ENCODE measurements at places on chromosomes 7 and 10. TPM values are rescaled to one million over a fixed set of nuclear protein-coding genes. Genes with fewer than 3 reads are reported as not detected.

Gene STEAP1
- 27.6 TPM for total RNA-seq

Gene OPALIN
- not detected for total RNA-seq

Gene PIP
- total RNA-seq: not detected

Gene PPP1R17
- total RNA-seq: not detected

Gene STAG3
- total RNA-seq: 0.17 TPM

Gene FOXP2
- total RNA-seq: 11.4 TPM

Gene GARIN1A
- total RNA-seq: 0.14 TPM

Gene HOXA2
- total RNA-seq: 0.33 TPM

Gene CNPY1
- total RNA-seq: not detected

Gene PLAU
- total RNA-seq: 13.4 TPM

Gene EPHB4
- 590 TPM for total RNA-seq

Gene AS3MT
- 2.0 TPM for total RNA-seq

Gene SUN1
- 302 TPM for total RNA-seq

Gene MLXIPL
- total RNA-seq: not detected

Gene CYP26C1
- total RNA-seq: 1.9 TPM

Gene NPTX2
- 18.5 TPM for total RNA-seq

Gene WNT8B
- total RNA-seq: not detected

Gene AGAP4
- 2.8 TPM for total RNA-seq

Gene ZNF777
- total RNA-seq: 8.5 TPM

Gene NEUROD6
- not detected for total RNA-seq

Gene OLAH
- 0.33 TPM for total RNA-seq

Gene CPEB3
- total RNA-seq: 1.7 TPM

Gene PDIA4
- total RNA-seq: 434 TPM

Gene DLG5
- total RNA-seq: 7.8 TPM

Gene DNAH11
- 0.34 TPM for total RNA-seq

Gene PTF1A
- not detected for total RNA-seq

Gene ASB10
- total RNA-seq: not detected

Gene GIMAP8
- total RNA-seq: 157 TPM

Gene CYP2C19
- total RNA-seq: not detected

Gene EFCAB10
- not detected for total RNA-seq

Gene ADAM22
- 2.0 TPM for total RNA-seq

Gene PTPRZ1
- total RNA-seq: under 0.01 TPM

Gene ASZ1
- total RNA-seq: not detected

Gene DRGX
- total RNA-seq: not detected

Gene RELN
- total RNA-seq: 787 TPM

Gene SKIDA1
- 2.6 TPM for total RNA-seq

Gene LIPM
- total RNA-seq: not detected
